Temporal lobe (tissue), 4 donors: ENCODE measurements at places on chromosomes 5 and 9. TPM values are rescaled to one million over a fixed set of nuclear protein-coding genes. Genes with fewer than 3 reads are reported as not detected.

OBP2B gene
- total RNA-seq = not detected

PCDHA1 gene
- 6.6 TPM for total RNA-seq

TUSC1 gene
- 10.1 TPM for total RNA-seq

ZMYND19 gene
- 12.8 TPM for total RNA-seq

OLFM1 gene
- total RNA-seq = 75.5 TPM

CKS2 gene
- total RNA-seq = 15.7 TPM

ENTPD2 gene
- 0.25 TPM for total RNA-seq
